Stimulated activated CD4-positive, alpha-beta T cell treated with anti-CD3 and anti-CD28 coated beads, Interleukin-4, amount 100 ng/mL, for 1 hour (primary cell): ENCODE measurements at places on chromosomes 16 and 17.

- peak; percentile 57 for DNase-seq
Measured at GRCh38 chr17:7435676-7436555, 681 bp downstream of the TMEM102 start.

DNA sequence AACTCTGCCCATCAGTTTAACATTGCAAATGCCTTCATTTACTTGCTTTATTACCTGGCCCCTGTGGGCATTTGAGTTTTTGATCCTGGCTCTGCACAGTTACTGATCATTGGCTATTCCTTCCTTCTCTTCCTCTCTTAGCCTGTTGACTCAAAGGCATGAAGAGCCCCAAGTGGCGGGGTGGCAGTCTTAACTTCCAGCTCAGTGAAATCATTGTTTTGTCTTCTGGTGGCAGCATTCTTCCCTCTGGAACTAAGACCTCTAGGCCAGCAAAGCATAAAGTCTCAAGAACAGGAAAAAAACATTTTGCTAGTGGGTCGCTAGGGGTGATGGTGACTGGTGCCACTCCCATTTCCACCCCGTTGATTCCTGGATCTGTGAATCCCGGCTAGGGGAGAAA is 52.3 kb upstream of the MRTFB start:
- DNase-seq = no peak

DNA sequence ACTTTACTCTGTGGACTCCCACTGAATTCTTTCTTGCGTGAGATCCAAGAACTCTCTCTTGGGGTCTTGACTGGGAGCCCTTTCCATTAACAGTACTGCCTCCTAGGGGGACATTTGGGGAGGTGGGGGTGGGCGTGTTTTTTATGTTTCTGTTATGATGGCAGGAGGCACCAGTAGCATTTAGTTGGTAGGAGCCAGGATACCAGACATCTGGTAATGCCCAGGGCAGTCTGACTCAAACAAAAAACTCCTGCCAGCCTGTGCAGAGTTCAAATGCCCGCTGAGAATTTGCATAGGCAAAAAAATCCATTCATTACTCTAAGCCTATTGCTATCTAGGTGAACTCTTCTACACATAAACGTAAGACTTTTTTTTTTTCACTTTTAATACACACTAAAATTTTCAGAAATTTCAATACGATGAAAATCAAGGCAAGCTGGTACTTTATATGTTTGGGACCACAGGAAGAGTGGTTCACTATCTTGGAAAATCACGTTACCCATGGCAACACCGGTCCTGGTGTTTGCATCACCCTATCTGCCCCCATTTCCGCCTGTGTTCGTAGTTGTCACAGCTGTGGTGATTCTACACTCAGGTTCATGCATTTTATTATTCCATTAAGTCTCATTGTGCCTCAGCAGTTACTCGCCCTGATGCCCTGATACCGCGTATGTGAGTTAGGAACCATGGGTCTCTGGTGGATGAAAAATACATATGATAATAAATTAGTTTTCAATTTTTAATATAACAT is 121.1 kb upstream of the XYLT1 start:
- DNase-seq = no peak

DNA sequence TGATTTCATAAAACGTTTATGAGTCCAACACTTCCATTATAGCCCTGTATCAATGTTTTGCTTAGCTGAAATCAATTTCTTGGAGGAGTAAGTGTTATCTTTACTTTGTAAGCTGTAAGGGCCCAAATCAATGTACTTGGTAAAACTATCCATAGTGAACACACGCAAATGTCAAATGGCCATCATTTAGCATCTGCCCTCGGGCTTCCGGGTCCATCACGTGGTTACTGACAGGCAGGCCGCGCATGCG is 687 bp upstream of the NARF start:
- no peak for DNase-seq
